NCI-H187 treated with DMSO at 0.1 percent for 48 hours (cell line): ENCODE measurements at places on chromosomes 5 and 9.

DNA sequence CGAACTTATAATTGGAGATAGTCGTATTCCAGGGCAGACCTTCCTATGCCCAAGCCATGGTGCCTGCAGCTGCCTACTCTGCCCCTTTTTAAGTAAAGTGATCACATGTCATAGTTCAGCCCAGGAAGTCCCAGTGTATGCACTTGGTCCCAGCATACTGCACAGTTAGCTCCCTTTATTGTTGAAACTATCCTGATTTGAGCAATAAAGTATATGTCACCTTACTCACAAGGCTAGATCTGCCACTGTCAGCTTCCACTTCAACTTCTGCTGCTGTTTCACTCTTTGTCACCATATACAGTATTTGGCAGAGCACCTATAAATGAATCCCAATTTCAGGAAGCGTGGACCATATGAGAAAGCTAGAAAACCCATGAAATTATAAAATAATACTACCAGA lies 103.8 kb upstream of the PTGER4 start:
- DNase-seq: no peak

DNA sequence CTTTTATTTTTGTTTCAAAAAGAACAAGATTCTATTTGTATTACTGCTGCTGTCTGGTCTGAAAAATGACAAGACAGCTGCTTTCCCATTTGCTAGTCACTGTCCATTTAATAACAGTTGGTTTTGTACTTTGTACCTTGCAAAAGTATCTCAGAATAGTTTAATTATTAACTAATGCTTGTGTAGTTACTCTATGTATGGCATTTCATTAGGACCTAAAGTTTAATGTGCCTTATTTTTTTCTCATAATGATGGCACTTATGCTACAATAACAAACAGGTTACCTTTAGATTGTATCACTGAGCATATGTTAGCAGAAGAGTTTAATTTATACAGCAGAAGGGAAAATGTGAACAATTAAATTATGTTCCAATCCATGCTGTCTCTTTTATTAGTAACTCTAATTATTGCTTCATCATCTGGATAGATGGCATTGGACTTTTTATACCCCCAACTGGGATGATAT lies 134.2 kb downstream of the CDH10 start:
- DNase-seq: no peak

DNA sequence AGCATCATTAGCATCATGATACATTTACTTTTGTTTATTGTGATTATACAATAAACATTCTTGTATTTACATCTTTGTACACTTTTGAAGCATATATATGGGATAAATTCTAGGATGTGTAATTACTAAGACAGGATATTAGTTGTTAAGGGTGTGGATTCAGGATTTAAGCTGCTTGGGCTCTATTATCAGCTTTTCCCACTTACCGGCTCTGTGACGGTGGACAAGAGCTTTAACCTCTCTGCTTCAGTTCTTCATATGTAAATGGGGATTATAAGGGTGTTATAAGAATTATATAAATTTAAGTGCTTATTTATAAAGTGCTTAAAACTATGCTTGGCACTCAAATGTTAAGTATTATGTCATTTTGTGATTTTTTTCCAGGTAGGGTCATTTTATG lies 131.1 kb downstream of the FER start:
- no peak for DNase-seq

DNA sequence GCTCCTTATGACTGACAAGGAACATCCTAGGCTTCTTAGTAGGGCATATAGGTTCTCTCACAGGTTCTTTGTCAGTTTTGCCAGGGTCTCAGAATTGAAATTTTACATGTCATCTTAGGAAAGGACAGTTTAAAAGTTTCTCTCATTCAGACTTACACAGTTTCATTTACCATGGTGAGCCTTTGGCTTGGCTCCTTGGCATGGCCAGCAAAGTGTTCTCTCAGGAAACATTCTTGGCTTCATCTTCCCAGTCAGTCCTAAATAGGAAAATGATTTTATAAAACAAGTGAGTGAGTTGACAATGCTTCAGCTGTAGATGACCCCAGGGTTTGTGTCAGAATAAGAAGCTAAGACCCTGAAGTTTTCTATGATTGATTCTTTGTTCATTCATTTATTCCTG lies 191.6 kb downstream of the PCSK5 start:
- no peak for DNase-seq

GRCh38 chr9:16369427-16369826 lies 501.0 kb downstream of the BNC2 start:
- DNase-seq: no peak

GRCh38 chr5:38636626-38637025 lies 80.2 kb upstream of the LIFR start:
- DNase-seq: peak; percentile 64

GRCh38 chr5:113128641-113129330 lies 152.2 kb downstream of the DCP2 start:
- DNase-seq: no peak

- DNase-seq: no peak
These were observed 859.2 kb upstream of the SEMA6A start for GRCh38 chr5:117433818-117434217.

DNA sequence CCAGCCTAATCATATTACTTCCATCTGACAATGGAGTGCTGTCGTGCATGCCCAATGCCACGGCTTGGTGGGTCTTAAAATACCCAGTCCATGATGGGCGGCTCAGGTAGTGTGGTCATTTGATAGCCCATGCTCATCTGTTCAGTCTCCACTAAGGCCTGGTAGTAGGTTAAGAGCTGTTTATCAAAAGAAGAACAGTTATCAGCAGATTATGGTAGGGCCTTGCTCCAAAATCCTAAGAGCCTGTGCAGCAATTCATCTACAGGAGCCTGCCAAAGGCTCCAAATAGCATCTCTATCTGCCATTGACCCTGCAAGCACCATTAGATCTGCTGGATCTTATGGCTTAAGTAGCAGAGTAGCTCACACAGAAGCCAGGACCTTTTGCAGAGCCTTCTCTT lies 21.8 kb upstream of the NTRK2 start:
- DNase-seq: no peak

- DNase-seq: no peak
These were observed 498 bp downstream of the ZNF367 start for GRCh38 chr9:96417661-96418082.

GRCh38 chr9:8860086-8860485 lies 1060.5 kb upstream of the DMAC1 start:
- no peak for DNase-seq

GRCh38 chr5:147479949-147480348 lies 29.9 kb downstream of the DPYSL3 start:
- no peak for DNase-seq

- peak; percentile 12 for DNase-seq
These were observed 194 bp upstream of the RXFP3 start for GRCh38 chr5:33936004-33936380.

- no peak for DNase-seq
These were observed 24.9 kb downstream of the ATOX1 start for GRCh38 chr5:151733358-151734063.

- DNase-seq: no peak
These were observed 406.0 kb upstream of the DMAC1 start for GRCh38 chr9:8205576-8205975.

DNA sequence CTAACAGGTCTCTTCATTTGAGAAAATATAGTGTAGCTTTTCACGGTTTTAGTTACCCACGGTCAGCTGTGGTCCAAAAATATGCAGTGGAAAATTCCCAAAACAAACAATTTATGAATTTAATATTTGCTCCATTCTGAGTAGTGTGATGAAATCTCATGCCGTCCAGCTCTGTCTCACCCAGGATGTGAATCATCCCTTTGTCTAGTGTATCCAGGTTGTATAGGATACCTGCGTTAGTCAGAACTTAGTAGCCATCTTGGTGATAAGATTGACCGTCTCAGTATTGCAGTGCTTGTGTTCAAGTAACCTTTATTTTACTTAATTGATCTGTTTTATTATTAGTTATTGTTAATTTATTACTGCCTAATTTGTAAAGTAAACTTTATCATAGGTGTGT lies 41.1 kb downstream of the NDUFS4 start:
- DNase-seq: no peak

GRCh38 chr9:2725898-2726649 lies 8.8 kb downstream of the KCNV2 start:
- DNase-seq: no peak

DNA sequence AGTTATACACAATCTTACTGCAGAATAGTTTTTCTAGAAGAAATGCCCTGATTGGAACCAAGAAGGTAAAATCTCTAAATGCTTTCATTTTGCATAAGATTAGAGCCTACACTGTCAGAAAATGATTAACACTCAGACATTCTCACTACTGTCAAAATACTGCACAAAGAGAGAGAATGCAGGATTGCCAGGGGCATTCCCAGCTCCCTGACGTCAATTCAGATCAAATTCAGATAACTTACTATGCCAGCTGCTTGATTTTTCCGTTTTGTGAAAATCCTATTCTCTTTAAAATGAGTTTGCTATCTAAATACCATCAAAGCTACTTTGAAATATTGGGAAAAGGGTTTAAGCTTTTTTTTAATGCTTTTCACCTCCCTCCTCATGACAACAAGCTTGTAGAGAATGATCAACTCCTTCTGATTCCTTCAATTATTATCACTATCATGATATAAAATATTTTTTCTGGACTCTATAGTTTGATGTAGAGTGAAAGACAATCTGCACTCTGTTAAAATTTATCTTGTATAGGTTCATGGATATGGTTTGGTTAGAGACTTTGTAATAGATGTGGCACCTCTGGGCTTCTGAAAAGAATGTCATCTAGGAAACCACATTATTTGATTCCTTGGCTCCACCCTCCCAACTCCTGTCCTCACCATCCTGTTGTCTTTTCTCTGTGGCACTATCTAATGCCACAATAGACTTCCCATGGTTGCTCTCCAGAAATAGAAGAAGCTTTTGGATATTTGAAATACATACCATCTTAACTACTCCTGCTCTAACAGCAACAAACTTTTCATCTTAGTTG lies 407.7 kb downstream of the PDE4D start:
- DNase-seq: no peak

GRCh38 chr5:102295534-102296177 lies 428 bp downstream of the SLCO4C1 start:
- DNase-seq: no peak
